ENCODE measurements at places on chromosomes 2 and 18. TPM values are rescaled to one million over a fixed set of nuclear protein-coding genes. Genes with fewer than 3 reads are reported as not detected.

DNA sequence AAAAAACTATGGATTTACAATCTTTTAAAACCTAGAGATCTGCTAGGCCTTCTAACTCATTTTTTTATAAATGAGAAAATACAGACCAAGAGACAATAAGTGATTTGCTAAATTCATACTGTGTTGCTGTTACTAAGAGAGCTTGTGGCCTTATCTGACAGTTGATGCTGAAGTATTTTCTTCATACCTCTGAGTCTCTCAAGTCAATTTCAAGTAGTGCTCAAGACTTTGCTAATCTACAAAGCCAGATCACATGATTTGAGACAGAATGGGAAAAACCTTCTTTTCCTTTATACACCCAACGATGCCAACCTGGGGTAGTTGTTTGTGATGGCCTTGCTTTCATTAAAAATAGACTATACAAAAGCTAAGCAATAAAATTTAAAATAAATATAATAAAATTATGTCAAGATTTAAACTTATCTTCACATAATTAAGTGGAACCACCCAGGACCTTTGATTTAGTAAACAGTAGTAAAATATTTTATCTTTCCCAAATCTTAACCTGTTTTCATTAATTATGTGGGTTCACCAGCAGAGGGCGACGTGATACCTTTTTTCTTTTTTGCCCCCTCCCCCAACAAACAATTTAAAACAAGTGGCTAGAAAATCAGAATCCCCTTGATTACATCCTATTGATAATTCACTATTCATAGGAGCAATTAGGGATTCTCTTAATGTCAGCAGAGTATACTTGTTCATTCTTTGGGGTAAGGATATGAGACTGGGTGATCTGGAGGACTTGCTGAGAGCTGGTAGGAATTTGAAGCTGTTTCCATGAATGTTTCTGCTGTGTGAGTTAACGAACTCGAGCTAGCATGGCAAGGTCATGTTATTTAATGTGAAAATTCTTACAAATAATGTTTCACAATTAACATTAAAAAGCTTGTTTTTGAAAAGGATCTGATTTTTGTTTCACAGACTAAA is 49.6 kb upstream of the SLC5A7 start:
- DNase-seq: no peak

GRCh38 chr2:160229591-160229990 is 29.5 kb upstream of the ITGB6 start:
- no peak for DNase-seq

- DNase-seq: no peak
Measured at GRCh38 chr2:23137166-23137565, 247.8 kb upstream of the KLHL29 start.

DNA sequence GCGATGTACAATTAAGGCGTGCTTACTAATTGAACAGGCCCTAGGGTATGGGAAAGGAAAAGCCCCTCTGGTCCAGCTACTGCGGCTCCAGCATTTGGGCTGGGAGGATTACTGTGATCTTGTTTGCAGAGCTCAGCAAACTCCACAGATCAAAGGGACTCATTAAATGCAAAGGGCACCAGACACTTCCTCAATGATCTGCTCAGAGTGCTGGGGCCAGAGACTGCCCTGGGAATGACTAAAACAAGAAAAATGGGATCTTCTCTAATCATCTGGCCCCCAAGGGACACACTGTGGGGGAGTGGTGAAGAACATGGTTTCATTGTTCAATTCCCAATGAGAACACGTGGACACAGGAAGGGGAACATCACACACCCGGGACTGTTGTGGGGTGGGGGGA is 85.0 kb downstream of the MARCHF4 start:
- no peak for DNase-seq

Gene SERPINB7
- 0.53 TPM for total RNA-seq

Gene ALK
- total RNA-seq: 0.18 TPM

DNA sequence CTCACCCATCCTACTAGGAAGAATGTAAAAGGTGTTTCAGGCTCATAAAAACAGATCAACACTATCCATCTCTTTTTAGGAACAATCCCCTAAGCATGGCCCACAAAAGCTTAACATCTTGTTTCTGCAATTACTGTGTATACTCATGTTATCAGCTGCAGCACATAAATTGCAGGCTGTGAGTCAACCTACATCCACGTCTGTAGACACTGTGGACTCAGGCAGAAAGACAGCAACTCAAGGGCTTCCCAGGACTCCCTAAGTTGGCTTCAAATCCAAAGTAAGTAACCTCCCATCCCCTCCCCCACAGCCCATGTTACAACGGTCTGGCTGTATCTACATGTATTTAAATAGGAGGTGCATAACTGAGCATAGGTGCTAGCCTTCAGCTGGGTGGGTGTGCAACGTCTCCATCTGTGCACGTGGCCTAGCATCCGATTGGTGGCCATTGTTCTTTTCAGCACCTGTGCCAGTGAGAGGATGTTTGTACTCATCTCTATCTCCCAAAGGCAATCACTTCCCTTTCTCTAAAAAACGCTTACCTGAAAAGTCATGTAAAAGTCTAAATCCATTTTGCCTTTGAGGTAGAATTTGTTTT is 30.1 kb downstream of the UXS1 start:
- no peak for DNase-seq

Gene CRYGB
- not detected for total RNA-seq

Gene YPEL5
- total RNA-seq: 78.1 TPM

GRCh38 chr2:171166328-171166983 is 5.8 kb upstream of the TLK1 start:
- DNase-seq: no peak

Gene DPY30
- total RNA-seq: 45.4 TPM

DNA sequence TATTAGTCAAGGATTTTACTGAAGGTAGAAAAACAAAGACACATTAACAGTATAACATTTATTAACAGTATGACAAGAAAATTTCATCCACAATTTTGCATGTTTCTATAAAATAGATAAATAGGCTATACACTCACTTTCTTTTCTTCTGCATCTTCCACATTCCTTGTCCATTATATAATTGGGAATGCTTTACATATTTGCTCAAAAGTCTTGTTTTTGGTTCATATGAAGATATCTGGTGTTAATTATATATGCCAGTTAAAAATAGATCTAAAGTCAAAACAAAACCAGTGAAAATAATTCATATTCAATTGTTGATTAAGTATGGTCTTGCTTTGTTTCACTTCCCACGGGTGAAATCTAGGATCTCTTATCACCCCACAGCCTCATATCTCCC is 53.4 kb downstream of the SERPINB7 start:
- DNase-seq: no peak

Gene CRYGC
- total RNA-seq: not detected

DNA sequence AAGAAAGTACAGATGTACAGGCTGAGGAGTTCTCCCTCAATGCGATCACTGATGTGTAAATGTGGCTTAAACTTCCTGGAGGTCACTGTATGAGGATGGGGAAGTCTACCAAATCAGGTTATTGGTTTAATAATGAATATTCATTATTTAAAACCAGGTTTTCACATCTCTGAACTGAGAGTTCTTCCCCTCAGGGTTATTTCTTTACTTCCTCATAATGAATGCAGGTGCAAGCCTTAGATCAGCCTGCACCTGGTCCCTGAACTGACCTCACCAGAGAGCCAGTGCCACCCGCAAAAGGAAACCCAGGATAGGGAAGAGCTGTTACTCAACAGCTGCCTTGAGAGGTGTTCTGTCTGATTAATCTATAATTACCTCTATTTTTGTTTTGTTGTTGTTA is 369.0 kb downstream of the EPHA4 start:
- DNase-seq: no peak

GRCh38 chr2:188406414-188406813 is 114.7 kb downstream of the GULP1 start:
- no peak for DNase-seq

DNA sequence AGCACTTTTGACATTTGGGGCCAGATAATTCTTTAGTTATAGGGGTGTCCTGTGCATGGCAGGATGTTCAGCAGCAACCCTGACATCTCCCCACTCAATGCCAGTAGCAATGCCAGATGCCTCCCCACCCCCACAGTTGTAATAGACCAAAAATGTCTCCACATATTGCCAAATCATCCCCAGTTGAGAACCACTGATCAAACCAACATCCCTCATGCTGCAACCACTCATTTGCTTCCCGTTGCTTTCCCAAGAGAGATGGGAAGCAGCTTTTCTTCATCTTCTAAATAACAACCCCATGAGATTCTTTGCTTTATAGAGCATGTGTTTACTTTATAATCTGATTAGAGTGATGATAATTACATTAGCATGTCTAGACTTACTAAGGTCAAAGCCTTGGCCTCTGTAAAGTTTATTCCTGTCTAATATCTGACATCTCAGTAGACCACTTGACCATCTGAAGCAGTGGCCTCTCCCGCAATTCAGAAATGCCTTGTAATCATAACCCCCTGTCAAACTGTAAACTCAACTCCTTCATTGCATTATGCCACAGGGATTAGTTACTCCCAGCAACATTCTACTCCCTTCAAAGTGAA is 28.7 kb upstream of the C1D start:
- no peak for DNase-seq

- DNase-seq: no peak
Measured at GRCh38 chr2:100647709-100648108, 84.9 kb downstream of the PDCL3 start.

DNA sequence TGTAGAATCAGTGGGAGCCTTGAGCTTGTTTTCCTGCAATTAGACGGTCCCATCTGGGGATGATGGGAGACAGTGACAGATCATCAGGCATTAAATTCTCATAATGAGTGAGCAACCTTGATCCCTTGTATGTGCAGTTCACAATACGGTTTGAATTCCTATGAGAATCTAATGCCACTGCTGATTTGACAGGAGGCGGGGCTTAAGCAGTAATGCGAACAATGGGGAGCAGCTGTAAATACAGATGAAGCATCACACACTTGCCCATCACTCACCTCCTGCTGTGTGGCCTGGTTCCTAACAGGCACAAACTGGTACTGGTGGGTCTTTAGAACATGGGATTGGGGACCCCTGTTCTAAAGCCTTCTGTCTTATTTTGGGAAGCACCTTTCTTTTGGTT is 17.9 kb upstream of the NYAP2 start:
- no peak for DNase-seq

- DNase-seq: peak; percentile 28
Measured at GRCh38 chr18:79940126-79940813, 11.2 kb downstream of the SLC66A2 start.

DNA sequence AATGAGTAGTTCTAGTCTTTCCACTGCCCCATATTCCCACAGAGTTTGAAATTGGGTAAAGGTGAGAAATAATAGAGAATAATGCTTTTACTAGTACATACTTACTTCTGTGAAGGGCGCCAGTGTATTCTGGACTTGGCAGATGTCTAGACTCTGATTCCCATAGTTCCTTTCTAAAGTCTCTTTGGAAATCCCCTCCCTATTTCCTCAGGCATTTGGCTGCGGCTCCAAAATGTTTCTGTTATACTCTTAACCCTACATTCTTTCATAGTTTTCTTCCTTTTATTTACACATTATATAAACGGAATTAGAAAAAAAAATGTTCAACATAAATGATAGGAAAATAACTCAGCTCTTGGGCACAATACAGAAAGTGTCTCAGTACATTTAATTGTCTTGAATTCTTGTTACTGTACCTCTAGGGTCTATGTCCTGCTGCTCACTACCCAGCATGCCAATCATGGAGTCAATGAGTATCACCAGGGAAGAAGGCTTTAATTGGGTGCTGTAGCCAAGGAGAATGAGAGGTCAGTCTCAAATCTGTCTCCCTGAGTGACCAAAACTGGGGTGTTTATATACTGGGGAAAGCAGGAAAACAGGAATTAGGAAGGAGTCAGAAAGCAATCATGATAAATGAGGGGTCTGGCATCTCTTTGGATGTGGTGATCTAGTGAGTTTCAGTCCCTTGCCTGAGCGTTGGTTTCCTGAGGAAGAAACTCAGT is 147.8 kb upstream of the MMADHC start:
- no peak for DNase-seq

Gene FABP1
- total RNA-seq: not detected

DNA sequence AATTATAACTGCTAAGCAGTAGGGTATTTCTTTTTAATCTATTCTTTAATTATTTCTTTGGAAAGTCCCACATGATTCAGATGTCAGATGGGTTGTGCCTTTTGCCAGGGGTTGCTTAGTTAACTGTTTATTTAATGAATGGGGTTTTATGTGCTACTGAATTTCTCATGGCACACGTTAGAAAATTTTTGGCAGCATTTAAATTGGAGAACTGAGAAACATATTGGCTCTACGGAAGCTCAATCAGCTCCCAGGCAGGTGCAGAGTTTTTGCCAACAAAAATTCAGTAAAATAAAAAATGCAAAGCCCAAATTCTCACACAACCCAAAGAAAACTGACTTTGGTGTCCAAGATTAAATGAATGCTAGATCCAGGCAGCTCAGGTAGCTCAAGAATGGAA is 467.2 kb downstream of the NRXN1 start:
- DNase-seq: no peak

Gene TEX44
- total RNA-seq: not detected

- peak; percentile 55 for DNase-seq
Measured at GRCh38 chr2:240820607-240821428, 799 bp upstream of the KIF1A start.

Gene DUSP11
- total RNA-seq: 23.1 TPM
